ENCODE measurements at places on chromosomes 16 and 17.

- DNase-seq: no peak
Observed at GRCh38 chr17:32342603-32343325, 791 bp upstream of the C17orf75 start.

DNA sequence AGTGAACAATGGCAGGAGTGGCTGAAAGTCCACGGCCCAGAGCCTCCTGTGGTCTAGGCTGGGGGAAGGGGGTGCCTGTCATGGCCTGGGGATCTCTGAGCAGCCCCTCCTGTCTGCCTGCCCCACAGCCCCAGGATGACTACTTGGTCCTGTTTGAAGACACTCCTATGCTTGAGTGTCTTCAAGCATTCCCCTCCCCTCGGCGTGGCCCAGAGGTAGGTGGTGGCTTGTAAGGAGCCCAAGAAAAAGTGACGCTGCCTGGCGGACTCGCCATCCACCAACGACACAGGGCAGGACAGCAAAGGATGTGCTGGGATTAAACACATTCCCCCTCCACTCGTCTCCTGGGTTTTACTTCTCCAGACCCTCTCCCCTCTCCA lies 5.7 kb downstream of the SULT1A1 start:
- no peak for DNase-seq

DNA sequence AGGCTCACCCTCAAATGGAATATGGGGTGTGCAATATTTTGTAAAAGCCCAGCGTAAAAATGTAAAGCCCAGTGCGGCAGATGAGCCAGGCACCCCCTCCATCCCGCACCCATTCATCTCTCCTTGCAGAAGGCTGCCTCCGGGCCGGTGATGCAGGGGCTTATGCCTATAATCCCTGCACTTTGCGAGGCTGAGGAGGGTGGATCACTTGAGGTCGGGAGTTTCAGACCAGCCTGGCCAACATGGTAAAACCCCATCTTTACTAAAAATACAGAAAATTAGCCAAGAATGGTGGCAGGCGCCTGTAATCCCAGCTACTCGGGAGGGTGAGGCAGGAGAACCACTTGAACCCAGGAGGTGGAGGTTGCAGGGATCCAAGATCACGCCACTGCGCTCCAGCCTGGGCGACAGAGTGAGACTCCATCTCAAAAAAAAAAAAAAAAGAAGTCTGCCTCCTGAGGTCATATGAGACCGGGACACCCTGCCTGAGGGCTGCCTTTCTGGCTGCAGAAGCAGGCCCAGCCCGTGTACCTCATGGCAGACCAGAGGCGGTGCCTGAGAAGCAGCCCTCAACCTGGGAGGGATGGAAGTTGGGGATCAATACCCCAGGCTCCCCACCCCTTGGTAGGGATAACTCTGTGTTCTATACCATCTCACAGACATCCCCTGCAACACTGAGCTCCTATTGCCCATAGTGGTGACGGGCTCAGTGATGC lies 17.5 kb upstream of the ATP2C2 start:
- DNase-seq: no peak

DNA sequence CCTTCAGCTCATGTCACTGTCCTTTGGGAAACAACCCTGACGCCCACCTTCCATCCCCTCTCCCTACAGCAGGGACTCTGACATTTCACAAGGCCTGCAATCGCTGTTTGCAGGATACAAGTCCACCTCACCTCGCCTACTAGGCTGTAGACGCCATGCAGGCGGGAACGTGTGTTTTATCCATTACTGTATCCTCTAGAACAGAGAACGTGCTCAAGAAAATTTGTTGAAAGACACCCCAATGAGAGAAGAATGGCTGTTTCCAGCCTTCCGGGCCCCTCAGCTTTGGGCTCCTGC lies 1.5 kb upstream of the TTYH2 start:
- no peak for DNase-seq

GRCh38 chr17:11302401-11303186 lies 61.6 kb downstream of the SHISA6 start:
- no peak for DNase-seq

DNA sequence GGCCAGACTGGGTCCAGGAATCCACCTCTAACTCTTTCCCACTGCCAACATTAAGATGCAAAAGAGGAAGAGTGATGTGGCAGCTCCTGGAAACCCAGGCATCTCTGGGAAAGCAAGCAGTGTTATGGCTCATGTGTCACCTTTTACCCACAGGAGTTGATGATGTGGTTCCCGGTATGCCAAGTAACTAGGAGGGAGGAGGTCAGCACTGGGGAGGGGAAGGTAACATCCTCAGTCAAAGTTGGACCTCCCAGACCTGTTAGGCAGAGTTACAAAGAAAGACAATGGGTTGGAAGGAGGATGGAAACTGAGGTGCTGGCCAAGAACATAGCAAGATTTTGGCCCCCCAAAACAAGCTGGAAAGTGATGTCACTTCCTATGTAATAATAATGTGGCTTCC lies 11.4 kb downstream of the KRABD2 start:
- DNase-seq: no peak

DNA sequence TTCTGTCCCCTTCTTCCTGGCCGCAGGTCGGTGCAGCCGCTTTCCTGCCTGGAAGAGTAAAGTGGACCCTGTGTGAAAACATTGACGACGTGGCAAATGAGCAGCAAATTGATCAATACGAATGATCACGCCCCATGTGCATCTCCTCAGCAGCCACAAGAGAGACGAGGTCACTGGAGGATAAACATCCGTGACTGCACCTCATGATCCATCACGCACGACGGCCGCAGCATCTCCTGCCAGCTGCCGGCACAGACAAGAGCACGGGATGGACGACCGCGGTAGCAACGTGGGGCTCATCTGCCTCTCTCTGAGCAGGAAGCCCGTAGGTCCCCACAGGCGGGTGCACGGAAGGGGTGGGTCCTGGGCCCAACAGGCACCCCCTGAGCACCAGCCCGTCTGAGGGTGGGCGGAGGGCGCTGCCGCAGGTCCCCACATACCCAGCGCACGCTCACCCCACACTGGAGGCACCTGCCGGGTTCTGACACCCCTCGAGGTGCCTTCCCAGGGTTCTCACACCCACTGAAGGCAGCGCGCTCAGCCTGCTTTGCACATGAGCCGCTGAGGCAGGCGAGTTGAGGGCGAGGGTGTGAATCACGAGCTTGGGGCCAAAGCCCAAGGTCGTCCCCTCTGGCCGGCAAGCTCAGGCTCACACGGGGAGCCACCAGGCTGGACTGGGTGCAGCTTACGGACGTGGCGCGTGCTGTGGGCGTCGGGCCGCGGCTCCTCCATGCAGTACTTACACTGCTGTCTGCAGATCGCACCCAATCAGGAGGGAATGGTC lies 12.3 kb upstream of the CDH15 start:
- DNase-seq: no peak

DNA sequence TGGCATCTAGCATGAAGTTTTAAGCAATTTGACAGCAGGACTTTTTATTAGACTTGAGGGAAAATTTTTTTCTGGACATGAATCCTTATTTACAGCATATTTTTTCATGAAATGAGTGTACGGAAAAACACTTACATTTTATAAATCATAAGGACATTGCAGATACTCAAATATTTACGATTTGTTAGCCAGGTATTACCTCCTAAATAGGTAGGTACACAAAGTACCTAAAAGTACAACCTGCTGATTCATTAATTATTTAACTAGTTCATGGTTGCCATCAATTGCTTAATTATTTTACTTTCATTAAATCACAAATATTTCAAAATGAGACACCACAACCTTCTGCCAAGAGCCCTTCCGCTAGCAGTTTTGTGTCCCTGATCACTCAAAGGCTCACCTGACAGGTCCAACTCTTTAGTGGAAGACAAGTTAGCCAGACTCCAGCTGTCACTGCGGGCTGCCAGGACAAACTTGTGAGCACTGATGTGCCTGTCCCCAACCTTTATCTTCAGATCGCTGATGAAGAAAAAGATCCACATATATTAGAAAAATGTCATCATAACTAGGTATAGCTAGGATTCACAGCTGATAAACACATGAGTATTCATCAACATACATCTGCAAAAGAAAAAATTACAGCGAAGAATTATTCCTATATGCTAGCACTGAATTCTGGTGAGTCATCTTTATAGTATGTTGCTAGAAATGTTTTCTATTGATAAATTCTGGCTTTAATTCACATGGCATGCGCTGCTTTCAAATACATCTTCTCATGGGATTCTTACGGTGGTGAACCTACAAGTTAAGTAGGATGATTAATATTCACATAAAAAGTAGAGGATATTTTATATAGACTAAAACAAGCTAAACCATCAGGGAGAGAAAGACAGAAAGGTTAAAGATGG lies 28.2 kb downstream of the ANKFY1 start:
- no peak for DNase-seq

DNA sequence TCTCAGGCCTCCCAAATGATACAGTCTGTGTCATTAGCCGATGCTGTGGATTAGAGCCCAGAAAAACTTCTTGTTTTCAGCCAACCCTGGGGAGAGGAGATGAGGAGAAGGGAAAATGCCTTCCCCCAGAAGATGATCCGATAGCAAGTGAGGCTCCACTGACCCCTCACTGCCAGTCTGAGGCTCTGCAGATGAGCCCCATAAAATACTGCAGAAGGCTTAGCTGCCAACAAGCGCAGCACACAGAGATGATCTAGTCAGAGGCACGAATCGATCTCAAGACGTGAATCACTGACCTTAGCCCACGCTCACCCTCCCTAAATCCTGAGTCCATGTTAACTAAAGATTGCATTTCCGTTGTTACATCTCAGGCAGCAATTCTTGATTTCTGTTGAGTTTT lies 31.5 kb downstream of the SALL1 start:
- DNase-seq: no peak

DNA sequence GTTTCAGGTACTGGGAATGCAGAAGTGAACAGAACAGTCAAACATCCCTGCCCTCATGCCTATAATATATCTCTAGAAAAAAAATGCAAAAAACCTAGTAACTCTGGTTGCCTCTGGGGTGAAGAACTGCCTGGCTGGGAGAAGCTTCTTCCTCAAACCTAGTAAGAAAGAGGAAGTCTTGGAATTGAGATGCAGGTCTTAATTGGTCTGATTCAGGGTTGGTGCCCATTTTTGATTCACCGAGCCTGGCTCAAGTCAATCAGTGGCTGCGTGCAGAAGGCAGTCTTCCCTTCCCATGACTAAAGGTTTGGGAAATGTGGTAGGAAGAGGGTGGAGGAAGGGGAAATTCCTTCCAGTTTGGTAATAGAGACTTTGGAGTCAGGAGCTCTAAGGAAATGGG lies 22.4 kb downstream of the CDRT15 start:
- no peak for DNase-seq

GRCh38 chr17:50556803-50557202 lies 3.7 kb upstream of the CACNA1G start:
- DNase-seq: no peak

GRCh38 chr16:14015948-14016347 lies 55.2 kb upstream of the MRTFB start:
- no peak for DNase-seq

DNA sequence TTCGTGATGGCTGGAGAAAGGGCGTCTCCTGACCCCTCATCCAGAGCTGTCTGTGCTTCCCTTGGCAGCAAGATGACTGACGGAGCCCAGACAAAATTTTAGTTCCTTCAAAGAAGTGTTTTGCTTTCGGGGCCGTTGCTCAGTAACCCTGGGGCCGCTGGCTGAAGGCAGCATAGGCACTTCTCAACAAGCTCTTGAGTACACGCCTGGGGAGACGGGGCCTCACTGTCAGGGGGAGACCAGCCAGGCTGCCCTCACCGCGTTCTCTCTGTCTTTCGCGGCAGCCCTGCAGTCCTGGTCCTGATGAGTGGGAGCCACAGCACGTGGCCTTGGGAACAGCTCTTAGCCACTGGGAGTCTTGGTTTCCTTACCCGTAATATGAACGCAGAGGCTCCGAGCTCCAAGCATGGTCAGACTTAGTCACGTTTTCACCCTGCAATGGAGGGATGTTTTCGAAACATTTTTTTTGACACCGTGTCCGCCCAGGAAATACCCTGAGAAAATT lies 86.0 kb downstream of the IRF8 start:
- no peak for DNase-seq

GRCh38 chr17:31521632-31522283 lies 130.3 kb downstream of the RAB11FIP4 start:
- DNase-seq: no peak

- DNase-seq: no peak
Observed at GRCh38 chr16:83231729-83232128, 576.0 kb upstream of the HSBP1 start.

- no peak for DNase-seq
Observed at GRCh38 chr17:68627956-68628575, 26.9 kb upstream of the FAM20A start.

GRCh38 chr16:73739049-73739769 lies 557.4 kb upstream of the PSMD7 start:
- no peak for DNase-seq

DNA sequence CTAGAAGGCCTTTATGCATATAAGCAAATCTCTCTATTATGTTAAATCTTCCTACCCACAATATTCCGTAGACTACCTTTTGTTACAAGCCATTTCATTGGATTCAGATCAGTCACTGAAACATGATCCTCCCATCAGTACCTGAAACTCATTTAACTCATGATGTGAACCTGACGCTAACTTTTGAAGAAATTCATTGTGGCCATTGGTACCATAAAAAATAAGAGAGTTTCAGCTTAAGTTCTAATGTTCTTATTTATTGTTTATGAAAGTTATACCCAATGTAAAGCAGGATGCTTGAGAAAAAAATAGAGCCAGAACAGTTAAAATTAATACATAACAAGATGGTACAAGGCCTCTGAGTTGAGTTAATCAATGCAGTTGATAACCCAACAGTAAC lies 439.6 kb downstream of the KCNJ2 start:
- no peak for DNase-seq

DNA sequence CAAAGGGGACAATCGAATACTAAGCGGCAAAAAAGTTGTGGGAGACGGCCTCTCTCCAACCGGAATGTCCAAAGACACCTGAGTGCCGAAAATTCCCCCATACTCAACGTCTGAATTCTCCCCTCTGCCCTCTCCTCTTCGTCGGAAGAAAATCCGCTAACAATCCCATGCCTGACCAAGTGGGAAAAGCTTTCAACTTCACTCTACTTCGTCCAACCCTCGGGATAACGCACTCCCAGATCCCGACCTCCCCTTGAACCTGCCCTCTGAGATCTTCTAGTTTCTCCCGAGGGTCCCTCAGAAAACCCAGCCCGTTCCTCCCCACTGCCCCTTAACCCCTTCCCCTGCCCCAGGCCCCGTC lies 961 bp downstream of the AMFR start:
- no peak for DNase-seq
